Stimulated activated CD4-positive, alpha-beta T cell treated with anti-CD3 and anti-CD28 coated beads, Interleukin-1b, Interleukin-23, amount 100 ng/mL, for 1 hour (primary cell): ENCODE measurements at places on chromosomes 1 and 21.

DNA sequence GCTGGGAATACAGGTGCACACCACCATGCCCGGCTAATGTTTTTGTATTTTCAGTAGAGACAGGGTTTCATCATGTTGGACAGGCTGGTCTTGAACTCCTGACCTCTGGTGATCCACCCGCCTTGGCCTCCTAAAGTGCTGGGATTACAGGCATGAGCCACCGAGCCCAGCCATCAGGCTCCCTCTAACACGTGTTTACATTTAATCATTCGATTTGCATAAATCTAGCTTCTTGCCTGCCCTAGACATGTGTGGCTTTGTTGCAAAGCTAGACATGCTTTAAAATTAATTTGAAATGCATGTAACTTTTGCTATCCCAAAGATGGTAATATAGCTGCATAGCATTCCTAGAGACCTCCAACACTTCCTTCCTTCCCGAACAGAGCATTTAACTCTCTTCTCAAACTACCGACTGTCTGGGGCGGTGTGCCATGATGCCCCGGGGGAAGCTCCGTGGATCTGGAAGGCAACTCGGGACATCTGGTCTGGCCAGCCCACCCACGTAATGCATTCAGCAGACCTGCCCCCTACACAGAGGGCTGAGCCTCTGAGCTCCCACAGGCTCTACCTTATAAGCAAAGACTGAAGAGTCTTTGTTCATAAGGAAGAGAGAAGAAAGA, 34.6 kb upstream of the NID1 start:
- no peak for DNase-seq

DNA sequence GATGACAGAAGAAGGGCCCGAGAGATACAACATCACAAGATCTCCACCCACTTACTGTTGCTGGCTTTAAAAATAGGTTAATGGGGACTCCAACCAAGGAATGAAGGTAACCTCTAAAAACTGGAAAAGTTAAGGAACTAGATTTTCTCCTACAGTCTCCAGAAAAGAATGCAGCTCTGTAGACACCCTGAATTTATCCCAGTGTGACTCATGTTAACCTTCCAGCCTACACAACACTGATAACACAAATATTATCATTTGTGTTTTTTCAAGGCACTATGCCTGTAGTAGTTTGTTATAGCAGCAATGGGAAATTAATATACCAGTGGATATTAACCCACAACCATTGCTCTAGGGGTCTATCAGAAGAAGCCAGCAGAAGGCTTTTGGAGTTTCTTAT, 730.7 kb upstream of the ZP4 start:
- DNase-seq, result no peak

DNA sequence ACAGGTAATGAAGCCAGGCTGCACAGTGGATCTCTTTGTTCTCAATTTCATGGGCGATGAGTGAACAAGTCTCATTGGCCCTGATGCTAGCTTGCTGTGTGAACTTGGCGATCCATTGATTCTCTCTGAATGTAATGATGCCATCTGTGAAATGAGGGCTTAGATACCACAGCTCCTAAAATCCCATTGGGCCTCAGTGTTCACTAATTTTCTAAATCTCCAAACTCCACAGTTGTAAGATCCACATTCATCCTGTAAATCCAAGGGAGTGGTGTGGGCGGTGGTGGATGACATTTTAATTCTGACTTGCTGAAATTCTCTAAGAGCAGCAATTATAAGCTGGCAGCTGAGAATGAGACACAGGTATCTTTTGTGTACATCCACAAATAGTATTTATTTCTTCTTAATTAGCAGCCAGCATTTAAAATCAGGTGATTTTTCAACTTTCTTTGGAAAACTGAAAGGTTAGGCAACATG, 9.6 kb upstream of the ACTL8 start:
- no peak for DNase-seq

DNA sequence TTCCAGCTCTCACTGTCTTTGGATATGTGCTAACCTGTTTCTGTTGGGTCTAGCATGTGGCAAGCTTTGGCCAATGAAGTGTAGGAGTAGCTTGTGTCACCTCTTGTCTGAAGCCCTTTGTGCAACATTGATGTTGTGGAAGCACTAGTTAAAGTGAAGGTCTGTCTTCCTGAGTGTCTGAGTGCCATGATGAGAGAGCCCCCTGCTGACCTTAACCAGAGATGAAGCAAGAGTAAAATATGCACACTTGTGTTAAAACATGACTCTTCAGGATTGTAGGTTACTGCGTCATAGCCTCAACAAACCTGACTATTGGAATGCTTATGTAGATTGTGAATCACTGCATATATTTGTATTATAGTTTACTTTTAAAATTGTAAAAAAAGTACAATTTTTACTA, 103.7 kb downstream of the NCAM2 start:
- no peak for DNase-seq

DNA sequence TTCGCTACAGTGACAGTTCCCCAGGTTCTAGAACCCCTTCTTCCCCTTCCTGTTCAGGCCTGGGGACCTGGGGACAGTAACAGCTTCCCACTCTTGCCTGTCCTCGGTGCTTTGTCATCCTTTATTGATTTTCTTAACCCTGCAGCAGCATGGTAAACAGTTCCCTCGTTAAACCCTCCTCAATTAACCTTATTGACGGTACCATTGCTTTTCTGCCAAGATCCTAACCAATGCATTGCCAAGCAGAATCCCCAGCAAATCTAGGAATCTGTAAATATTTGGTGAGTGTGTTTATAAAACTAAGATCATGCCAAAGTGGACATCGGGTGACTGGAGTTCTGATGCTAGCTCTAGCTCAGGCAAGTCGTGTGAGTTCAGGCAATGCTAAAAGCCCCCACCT, 99.6 kb upstream of the KAZN start:
- no peak for DNase-seq

DNA sequence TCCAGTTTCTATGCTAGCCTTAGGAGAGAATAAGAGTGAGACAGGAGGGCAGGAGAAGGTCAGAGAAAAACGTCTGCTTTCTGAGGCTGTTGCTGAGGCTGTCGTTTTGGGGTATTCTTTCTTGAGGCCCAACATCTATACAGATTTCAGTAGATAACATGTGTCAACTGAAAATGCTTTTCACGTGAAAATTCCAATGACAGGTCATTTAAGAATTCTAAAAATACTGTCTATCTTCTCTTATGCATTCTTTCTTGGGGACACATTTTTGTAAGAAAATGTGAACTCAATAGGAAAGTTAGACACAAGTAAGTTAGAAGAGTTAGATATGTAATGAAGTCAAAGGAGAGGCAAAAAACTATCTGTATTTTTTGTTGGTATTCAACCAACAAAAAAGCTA, 150.8 kb downstream of the TGFB2 start:
- no peak for DNase-seq

DNA sequence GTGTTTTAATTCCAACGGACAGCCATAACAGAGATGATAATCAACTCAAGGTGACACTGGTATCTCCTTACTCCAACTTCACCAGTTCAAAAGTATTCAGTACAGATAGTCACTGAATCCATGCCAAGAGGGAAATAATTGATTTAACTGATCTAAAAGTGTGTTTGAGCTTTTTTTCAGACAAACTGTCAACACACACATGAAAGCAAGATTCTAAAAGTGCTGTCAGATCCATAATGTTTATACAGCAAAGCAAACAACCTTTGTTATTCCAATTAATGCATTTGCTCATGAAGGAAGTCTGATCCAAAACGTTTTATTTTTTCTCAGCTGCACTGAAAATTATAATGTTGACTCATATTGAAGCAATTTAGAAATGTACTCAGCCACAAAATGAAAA, 5.9 kb upstream of the PRKAA2 start:
- DNase-seq, result no peak

DNA sequence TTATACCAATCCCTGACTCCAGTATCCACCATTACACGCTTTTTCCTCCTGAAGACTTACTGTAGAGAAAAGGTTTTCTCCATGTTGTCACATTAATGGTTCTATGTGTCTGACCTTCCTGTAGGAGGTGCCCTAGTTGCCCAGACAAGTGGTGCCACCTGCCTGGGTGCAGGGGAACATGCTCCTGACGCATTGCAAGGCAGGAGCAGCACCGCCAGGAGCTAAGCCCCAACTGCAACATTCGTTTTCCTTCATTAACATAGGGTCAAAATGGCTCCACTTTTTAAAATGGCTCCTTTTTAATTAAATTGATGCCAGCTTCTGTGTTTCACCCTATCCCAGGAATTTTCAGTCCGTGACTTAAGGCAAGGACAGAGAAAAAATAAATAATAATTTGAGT, 220.1 kb upstream of the SAMSN1 start:
- DNase-seq, result no peak

- DNase-seq, result no peak
Observed at GRCh38 chr1:183198463-183198862, 12.4 kb downstream of the LAMC2 start.

DNA sequence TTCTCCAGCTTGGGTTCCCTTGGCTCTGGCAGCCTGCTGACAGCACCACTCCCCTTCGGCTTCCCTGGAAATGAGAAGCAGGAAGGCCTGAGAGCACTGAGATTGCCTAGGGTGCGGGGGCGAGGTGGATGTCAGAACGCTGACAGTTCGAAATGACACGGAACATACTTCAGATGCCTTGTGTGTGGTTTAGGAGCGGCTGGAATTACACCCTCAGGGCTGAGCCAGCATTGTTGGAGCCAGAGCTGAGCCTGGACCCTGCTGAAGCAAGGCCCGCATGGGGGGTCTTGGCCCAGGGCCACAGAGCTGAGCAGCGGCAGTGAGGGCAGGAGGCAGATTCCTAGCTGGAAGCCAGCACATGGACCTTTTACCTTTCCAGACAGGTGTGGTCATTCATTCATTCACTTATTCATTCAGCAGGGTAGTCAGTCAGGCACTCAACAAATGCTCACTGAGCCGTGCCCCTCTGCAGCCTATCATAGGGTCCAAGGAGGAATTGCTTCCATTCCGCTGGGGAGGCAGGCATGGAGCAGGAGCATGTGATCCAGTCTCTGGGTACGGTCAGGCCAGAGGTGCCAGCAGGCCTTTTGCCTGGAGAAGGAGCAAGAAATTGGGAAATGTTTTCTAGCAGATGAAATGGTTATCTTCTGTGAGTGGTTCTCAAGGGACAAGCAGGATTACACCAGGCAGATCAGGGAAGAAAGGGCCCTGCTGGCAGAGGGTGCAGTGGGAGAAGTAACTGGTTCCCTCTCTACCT, 6.6 kb upstream of the FOXE3 start:
- DNase-seq, result no peak

DNA sequence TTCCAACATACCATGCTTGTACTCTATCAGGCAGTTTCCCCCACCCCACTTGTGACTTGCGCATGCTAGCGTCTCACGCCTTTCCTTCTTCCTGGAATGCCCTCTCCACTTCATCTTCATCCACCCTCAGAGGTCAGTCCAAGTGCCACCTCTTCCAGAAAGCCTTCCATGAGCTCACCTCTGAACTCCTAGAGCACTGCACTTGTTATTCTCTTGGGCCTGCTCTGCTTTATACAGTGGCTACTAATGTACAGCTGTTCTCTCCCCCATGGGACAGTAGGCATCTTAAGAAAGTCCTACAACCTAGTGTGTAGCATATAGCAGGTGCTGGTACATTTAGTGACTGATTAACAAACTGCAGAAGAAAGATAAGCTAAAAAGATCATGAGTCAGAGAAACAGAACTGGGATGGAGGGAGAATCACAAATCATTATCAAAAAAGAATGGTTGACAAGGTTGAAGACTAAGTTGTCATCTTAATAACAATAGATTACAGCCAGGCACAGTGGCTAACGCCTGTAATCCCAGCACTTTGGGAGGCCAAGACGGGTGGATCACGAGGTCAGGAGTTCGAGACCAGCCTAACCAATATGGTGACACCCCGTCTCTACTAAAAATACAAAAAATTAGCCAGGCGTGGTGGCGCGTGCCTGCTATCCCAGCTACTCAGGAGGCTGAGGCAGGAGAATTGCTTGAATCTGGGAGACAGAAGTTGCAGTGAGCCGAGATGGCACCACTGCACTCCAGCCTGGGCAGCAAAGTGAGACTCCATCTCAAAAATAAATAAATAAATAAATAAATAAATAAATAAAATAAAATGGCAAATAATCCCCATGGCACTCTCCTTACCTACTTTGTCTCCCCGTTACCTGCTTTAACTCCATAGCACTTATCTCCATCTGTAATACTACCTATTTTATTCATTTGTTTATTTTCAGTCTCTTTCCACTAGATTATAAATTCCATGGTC, 16.3 kb upstream of the TSPAN1 start:
- no peak for DNase-seq

GRCh38 chr21:41364308-41364707, 2.5 kb downstream of the MX2 start:
- DNase-seq, result no peak

DNA sequence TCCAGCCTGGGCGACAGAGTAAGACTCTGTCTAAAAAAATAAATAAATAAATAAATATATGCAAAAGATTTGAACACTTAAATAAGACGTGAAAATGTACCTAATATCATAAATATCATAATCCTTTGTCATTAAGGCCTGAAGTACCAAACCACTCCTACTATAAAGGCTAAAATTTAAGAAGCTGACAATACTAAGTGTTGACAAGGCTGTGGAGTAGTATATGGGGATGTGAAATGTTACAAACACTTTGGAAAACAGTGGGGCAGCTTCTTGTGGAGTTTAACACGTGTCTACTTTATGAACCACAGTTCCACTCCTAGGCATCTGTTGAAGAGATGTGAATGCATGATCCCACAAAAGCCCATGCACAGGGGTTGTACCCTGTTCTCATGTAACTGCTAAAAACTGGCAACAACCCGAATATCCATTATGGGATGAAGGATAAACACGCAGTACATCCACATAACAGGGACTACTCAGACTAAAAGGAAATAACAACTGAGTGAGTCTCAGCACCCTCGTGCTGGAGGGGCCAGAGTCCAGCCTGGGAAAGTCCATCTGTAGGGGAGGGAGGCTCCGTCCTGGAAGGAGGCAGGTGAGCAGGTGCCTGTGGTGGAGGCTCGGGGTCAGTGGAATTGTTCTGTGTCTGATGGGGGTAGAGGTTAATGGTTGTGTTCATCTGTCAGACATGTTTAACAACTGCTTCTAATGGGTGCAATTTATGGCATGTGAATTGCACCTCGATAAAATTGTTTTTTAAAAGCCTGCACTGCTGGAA, 6.7 kb upstream of the SLC19A1 start:
- no peak for DNase-seq
